ENCODE measurements at places on chromosomes 16 and 17.

DNA sequence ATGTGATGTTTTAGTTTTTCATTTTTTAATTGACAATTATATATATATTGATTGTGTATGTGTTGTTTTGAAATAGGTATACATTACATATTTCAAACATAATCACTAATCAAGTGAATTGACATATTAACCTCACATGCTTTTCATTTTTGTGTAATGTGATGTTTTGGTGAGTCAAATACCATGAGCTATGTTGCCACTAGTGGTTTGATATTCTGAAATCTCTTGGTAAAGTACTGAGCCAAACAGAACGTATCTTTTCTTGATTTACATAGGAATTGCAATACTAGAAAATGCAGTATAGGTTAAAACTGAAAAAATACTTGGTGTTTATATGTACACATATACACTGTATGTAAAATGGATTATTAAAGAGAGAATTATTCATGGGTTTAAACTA is 65.2 kb upstream of the SIAH1 start:
- DNase-seq: no peak

DNA sequence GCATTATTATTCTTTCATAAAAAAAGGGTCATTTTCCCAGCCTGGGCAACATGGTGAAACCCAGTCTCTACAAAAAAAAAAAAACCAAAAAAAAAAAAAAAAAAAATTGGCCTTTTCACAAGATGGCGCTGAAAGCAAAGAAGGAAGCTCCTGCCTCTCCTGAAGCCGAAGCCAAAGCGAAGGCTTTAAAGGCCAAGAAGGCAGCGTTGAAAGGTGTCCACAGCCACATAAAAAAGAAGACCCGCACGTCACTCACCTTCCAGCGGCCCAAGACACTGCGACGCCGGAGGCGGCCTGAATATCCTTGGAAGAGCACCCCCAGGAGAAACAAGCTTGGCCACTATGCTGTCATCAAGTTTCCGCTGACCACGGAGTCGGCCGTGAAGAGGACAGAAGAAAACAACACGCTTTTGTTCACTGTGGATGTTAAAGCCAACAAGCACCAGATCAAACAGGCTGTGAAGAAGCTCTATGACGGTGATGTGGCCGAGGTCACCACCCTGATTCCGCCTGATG is 4.9 kb upstream of the PGAP6 start:
- DNase-seq: no peak

- DNase-seq: no peak
Observed at GRCh38 chr16:7399296-7399695, 66.7 kb downstream of the RBFOX1 start.

GRCh38 chr17:15409721-15410250 is 57.6 kb downstream of the CDRT4 start:
- no peak for DNase-seq

DNA sequence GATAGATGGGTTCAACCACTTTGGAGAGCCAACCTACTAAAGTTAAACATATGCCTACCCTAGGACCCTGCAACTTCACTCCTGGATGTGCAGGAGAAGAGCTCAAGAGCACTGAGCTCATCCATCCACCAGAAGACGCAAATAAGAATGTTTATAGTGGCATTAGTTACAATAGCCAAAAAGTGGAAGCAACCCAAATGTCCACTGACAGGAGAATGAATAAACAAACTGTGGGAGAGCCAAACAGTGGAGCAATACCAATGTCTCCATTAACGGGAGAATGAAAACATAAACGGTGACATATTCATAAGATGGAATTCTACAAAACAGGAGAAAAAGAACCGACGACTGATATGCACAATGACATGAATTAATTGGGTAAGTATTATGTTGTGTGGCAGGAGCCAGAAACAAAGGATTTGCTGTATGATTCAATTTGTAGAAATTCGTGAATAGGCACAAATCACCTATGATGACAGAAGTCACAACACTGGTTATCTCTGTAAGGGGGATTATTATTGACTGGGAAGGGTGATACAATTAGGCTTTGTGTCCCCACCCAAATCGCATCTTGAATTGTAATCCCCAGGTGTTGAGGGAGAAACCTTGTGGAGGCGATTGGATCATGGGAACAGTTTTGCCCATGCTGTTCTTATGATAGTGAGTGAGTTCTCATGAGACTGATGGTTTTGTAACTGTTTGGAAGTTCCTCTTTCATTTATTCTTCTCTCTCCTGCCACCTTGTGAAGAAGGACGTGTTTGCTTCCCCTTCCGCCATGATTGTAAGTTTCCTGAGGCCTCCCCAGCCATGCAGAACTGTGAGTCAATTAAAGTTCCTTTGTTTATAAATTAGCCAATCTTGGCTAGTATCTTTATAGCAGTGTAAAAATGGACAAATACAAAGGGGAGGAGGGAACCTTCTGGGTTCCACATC is 57.9 kb upstream of the PLCG2 start:
- no peak for DNase-seq

DNA sequence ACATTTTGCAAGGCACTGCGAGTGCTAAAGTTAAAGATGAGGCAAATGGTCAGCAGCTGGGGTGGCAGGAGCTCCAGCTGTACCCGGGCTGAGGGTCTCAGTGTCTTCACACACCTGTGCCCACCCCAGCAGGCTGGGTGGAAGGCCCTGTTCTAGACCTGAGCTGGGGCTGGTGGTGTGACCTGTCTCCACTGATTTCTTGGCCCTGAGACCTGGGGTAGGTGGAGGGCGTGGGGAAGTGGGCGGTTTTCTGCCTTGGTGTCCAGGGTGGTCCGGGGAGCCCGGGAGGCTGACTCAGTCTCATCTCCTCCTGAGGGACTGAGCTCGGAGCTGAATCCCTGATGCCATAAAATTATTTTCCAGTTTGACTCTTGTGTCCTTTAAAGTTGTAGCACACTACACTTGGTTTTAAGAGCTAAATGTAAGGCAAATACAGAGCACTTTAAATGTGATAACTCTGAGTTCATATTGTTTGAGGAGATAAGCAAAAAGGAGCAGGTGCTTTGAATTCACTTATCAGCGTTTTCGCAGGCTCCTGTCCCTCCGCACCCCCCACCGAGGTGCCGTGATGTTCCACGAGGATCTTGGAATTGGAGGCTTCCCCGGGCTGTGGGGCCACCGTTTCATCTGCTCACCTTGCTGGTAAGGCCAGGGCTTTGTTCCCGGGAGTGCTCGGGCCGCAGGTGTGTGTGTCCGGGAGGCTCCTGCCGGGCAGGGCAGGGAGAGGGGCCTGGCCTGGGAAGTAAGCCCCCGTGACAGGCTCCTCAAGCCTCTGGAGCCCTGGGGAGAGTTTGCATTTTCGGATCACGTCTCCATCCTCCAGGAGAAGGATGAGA is 117.0 kb downstream of the AATF start:
- no peak for DNase-seq

- DNase-seq: no peak
Observed at GRCh38 chr17:63768433-63768832, 5.0 kb downstream of the CCDC47 start.

- no peak for DNase-seq
Observed at GRCh38 chr17:6402258-6402657, 32.7 kb downstream of the AIPL1 start.

DNA sequence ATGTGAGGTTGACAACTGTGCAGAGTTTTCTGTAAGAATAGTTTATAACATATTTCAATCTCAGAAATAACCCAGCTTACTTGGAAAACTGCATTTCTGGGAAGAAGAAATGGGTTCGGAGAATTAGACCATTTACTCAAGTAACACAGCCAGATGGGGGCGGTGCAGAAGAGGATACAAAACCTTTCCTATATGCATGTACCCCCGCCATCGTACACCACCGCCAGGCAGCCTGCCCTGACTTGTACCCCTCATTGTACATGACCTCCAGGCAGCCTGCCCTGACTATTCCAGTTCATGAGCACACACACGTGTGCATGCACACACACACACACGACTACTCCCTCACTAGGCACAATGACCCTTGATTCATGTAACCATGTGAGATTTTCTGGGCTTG is 154.0 kb downstream of the C16orf78 start:
- DNase-seq: no peak

GRCh38 chr17:57305908-57306504 is 49.7 kb downstream of the MSI2 start:
- DNase-seq: no peak

All from vagina (tissue), 2 donors.